Fibroblast of lung (primary cell): ENCODE measurements at places on chromosomes 1 and 21. TPM values are rescaled to one million over a fixed set of nuclear protein-coding genes. Genes with fewer than 3 reads are reported as not detected.

DNA sequence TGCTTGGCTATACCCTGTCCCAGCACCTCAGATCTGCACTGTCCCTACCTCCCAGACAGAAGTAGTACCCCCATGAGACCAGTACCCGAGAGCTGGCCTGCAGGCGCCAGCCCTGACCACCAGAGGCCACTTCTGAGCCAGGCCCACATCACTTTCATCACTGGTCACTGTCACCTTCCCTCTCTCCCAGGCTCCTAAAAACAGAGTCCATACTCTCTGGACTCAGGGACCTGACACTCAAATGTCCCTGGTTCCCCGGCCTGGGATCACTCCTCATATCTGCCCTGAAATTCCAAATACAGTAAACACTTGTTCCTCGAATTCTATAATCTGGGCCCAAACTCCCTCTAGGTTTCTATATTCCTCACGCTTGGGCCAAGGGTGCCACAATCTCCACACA lies 18.7 kb downstream of the TMEM53 start:
- DNase-seq = no peak

DNA sequence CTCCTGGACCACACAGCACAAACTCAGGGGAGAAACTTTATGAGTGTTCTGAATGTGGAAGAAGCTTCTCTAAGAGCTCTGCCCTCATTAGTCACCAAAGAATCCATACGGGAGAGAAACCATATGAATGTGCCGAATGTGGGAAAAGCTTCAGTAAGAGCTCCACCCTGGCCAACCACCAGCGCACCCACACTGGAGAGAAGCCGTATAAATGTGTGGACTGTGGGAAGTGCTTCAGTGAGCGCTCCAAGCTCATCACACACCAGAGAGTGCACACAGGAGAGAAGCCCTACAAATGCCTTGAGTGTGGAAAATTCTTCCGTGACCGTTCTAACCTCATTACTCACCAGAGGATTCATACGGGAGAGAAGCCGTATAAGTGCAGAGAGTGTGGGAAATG lies 22.5 kb downstream of the ZSCAN20 start:
- DNase-seq = peak; percentile 31

- DNase-seq = no peak
These were observed 494 bp downstream of the NT5C1A start for GRCh38 chr1:39671433-39671792.

DNA sequence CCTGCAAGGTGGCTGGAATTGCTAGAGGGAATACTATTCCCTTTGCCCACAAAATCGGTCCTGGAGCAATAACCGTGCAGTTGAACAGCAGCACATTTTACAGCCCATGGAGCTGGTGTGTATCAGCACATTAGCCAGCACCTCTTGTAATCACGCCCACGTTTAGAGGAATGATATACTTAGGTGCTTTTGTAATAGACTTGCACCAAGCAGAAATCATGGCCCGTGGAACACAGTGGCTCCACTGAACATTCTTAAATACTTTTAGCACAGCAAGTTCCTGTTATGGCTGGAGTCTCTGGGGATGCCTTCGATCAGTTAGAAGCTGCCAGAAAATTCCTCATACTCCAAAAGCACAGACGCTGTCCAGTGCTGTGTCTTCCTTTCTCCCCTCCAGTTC lies 218.1 kb upstream of the FAM78B start:
- no peak for DNase-seq

DNA sequence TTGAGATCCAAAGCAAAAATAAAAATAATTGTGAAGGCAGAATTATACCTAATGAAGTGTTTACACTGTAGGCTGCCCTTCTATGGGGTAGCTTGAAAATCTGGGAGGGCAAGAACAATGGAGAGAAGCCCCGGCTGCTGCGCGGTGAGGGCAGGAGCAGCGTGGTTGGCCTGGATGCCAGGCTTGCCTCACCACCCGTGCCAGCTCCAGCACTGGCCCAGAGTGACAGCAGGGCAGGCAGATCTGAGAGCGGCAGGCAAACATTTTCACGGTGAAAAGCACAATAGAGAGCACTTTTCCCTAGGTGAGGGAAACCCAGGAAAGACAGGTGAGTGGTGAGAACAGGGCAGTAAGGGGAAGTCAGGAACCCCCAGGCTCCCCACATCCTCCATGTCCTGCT lies 1.4 kb downstream of the PROK1 start:
- no peak for DNase-seq

DNA sequence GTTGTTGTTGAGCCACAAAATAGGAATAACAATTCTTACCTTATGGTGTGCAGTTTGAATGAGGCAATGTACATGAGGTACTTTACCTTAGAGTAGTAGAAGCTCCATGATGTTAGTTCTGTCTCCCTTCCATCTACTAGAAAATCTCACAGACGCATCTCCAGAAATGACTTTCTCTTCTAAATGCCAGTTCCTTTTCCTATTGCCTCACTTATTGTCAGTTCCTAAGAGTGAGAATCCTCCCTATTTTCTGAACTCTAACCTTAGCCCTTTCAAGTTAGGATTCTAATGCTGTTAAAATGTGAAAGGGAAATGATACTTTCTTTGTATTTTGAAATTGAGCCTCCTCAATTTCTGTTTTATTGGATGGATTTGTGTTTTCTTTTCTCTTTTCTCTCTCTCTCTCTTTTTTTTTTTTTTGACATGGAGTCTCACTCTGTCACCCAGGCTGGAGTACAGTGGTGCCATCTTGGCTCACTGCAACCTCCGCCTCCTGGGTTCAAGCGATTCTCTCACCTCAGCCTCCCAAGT lies 18.6 kb upstream of the MAPKAPK2 start:
- no peak for DNase-seq

GRCh38 chr1:33119532-33120217 lies 38.7 kb downstream of the AZIN2 start:
- peak; percentile 19 for DNase-seq

GRCh38 chr1:8424539-8425116 lies 106.7 kb downstream of the SLC45A1 start:
- no peak for DNase-seq

Gene PLA2G2F
- total RNA-seq = not detected in 2 replicates
